ENCODE measurements at places on chromosomes 2 and 18.
A peak's percentile ranks its signal among the peaks of the same experiment; 100 is the strongest.

- DNase-seq = no peak
Measured at GRCh38 chr2:199186301-199186751, 271.4 kb downstream of the SATB2 start.

GRCh38 chr2:48440103-48440390 lies 89.9 kb upstream of the STON1 start:
- no peak for DNase-seq

GRCh38 chr2:156190517-156190916 lies 142.0 kb downstream of the NR4A2 start:
- DNase-seq = no peak

GRCh38 chr2:110789706-110790105 lies 57.3 kb downstream of the ACOXL start:
- DNase-seq = no peak

DNA sequence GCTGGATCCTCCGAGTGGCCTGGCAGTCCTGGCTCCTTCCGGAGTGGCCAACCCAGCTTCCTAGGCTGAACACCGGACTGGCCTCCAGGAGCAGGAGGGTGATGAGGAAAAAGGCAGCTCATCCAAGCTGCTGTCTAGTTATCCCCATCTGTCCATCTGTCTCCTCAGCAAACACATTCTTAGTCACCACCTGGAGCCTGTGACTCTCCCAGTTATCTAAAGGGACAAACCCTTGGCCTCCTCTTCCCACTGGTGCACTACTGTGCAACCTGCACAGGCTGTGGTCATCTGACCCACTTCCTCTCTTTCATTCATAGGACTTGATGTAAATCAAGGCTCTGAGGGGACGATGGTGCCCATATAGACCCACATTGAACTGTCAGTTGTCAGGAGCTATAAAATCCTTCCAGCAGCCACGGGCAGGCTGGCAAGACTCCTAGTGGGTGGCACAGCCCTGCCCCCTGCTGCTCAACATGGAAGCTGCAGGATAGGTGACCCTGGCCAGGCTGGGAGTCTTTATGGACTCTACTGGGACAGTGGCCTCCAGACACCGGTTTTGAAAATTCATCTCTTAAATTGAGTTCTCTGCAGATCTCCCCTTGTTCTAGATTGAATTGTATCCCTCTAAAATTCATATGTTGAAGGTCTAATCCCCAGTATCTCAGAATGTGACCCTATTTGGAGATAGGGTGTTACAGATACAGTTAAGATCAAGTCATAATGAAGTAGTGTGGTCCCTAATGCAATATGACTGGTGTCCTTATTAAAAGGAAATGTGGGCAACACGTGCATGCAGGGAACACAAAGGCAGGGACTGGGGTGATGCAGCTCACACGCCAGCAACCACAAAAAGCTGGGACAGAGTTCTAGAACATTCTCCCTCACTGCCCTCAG lies 29.3 kb upstream of the DUSP2 start:
- DNase-seq = peak; percentile 54

- no peak for DNase-seq
Measured at GRCh38 chr2:229174794-229175496, 96.1 kb downstream of the PID1 start.

DNA sequence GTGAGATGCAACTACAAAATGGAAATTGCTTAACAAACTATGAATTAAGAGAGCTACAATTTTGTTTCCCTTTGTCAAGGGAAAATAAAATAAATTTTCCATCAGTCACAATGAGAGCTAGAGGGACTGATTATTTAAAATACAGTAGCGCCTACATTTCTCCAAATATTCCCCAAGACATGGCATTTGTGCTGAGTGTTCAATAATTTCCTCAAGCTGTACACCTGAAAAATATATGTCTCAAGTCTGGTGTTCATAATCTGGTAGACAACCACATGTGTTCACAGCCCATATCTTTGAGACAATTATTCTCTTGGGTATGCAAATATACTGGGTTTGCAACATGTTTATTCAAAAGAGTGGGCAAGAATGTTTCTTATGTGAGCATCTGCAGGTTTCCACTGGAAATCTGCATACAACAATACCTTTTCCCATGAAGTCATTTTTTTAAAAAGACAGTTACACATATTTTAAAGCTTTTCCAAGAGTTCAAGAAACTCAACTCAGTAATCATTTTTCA lies 240.1 kb upstream of the VRK2 start:
- DNase-seq = no peak

- no peak for DNase-seq
Measured at GRCh38 chr2:108998911-108999310, 9.9 kb upstream of the EDAR start.

GRCh38 chr18:33951031-33951430 lies 273.7 kb downstream of the NOL4 start:
- no peak for DNase-seq

DNA sequence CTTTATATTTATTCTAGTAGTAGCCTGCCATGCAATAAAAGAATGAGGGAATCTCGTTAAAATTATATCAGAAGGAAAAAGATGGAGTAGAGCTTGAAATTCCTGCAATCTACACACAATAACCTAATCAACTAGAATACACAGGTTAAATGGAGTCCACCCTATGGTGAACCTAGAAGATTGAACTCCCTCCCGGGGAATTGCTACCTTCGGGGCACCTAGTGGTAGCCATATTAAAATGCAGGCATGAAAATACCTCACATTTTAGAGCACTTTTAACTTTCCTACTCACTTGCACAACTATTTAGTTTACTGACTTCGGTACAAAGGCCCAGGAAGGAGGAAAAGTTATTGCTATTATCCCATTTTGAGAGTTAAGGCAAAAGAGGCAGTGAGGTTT lies 174.5 kb downstream of the SS18 start:
- DNase-seq = no peak

GRCh38 chr18:48534364-48534763 lies 4.5 kb upstream of the CTIF start:
- no peak for DNase-seq

- DNase-seq = no peak
Measured at GRCh38 chr2:217282531-217282930, 422.7 kb upstream of the TNP1 start.

DNA sequence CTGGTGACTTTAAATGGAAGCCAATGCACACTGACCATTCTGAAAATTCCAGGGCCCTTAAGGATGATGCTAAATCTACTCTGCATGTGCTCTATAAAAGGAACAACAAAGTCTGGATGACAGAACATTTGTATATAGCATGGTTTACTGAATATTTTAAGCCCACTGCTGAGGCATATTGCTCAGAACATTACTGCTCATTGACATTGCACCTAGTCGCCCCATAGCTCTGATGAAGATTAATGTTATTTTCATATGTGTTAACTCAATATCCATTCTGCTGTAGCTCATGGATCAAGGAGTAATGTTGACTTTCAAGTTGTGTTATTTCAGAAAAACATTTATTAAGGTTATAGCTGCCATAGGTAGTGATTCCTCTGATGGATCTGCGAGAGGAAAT lies 827.5 kb upstream of the CHAC2 start:
- DNase-seq = no peak

- no peak for DNase-seq
Measured at GRCh38 chr2:217902379-217903141, 100.2 kb downstream of the TNS1 start.

DNA sequence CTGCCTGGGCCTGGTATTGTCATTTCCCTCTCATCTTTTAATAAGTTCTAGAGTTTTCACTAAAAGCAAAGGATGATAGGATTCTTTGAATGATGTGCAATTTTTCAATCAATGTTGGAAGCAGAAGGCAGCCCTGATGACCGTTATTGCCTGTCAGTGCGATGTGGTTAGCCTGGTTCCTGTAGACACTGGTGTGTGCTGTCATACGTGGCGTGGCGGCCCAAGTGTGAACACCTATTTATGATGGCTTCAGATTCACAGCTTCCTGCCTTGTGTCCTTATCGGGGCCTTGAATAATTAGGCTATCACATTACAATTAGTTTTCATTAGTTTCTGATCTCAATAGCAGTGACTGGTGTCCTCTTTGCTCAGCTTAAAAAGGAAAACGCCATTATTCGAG lies 218.5 kb downstream of the TPGS2 start:
- no peak for DNase-seq

DNA sequence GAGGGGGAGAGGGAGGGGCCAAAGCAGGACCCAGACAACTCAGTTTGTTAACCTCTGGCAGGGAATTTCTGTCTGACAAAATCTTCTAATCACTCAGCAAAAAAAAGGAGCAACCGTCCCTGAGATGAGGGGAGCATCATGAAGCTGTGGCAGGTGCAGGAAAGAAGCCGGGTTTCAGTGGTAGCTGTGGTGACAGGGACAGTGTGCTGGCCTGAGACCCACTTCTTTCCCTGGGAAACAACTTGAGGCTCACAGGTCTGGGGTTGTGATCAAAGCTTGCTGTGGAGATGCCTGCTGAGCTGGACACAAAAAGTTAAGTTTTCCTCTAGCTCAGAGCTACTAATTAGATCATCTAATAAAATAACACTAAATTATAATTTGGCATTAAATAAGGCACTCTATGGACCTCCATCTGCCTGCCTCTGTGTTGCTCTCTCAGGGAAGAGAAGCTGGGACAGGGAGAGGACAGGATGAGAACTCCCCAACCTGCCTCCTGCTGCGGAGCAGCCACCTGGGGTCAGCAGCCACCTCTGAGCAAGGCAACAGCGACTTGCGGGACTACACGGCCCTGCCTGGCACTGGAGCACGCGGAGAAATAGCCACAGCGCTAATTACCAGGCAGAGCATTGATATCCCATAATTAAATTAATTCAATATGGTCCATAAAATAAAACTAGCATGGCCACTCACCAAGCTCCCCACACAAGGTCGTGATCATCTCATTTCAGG lies 104.6 kb upstream of the TEX51 start:
- no peak for DNase-seq

DNA sequence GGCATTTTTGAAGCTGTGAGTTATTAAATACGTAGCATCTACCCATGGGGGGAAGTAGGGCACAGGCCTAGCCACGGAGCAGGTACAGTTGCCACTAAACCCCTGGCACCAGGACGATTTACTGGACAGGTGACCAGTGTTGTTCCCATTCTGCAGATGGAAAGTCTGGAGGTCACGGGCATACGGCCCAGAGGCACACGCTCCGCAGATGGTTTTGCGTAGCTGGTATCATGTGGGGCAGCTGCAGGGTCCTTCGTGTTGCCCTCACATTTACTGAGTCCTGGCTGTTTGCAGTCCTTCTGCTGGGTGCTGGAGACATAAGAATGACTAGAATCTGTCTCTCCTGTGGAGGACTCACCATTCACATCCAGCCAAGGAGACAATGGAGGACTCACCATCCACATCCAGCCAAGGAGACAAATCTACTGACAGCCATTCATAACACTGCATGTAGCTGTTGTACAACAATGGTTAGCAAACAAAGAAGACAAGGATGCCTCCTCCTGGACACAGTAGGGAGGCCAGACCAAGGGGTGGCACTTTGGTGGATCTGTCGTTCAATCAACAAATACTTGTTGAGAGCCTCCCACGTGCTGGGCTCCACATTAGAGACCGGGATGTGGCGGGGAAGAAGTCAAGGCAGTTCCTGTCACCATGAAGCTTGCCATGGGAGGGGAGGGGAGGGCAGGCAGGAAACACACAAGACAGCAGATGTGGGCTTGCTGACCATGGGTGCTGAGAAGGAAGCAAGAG lies 24.9 kb downstream of the TWIST2 start:
- no peak for DNase-seq

DNA sequence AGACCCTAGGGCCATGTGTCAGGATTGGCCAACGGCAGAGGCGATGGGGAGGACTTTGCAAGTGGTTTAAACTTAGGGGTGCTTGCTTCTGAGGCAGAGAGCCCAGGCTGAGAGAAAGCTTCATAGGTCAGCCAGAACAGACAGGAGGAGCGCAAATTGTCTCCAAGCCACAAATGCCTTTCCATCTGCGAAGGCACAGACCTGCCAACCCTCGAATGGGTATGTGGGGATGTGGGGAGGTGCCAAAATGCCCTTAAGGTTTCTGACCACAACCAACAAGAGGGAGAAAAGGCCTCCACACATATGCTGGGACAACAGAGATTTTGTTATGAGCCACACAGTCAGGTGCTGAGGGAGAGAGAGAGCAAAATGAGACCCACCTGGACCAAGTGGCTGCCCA lies 283.6 kb downstream of the CYP26B1 start:
- no peak for DNase-seq

DNA sequence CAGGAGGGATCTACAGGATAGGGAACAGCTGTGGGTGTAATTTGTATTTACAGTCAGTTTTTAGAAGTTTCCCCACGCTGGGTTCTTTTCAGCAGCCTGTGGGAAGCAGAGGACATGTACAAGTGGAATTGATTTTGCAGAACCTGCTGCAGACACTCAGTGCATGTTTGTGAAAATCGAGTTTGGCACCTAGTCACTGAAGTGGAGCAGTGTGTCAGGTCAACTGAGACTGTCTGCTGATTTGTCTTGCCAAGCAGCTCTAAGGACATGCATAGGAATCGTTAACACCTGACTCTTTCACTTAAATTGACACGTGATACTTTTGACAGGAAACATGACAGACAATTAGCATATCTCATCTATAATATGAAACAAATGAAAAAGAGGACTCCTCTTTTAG lies 416.6 kb downstream of the TMX3 start:
- no peak for DNase-seq

- no peak for DNase-seq
Measured at GRCh38 chr18:75168619-75169018, 40.3 kb downstream of the PTGR3 start.

- DNase-seq = no peak
Measured at GRCh38 chr18:76953583-76954233, 131.4 kb downstream of the ZNF236 start.

GRCh38 chr18:41940506-41941215 lies 14.4 kb upstream of the PIK3C3 start:
- DNase-seq = no peak

DNA sequence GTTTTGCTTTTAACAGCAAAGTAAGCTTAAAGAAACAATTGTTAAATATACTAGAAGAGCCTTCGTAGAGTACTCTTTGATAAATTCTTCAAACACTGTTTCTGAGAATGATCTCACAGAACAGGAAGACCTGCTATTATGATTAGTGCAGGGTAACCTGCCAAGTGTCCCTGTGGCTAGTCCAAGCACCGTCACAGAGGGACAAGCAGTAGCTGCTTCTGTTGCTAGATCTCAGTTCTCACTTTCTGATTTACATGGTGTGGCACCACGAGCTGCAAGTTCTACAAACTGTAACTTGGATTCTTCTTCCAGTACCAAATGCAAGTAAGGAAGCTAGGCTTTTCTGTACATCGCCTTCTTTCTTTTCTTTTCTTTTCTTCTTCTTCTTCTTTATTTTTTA lies 121.5 kb downstream of the PIEZO2 start:
- no peak for DNase-seq

DNA sequence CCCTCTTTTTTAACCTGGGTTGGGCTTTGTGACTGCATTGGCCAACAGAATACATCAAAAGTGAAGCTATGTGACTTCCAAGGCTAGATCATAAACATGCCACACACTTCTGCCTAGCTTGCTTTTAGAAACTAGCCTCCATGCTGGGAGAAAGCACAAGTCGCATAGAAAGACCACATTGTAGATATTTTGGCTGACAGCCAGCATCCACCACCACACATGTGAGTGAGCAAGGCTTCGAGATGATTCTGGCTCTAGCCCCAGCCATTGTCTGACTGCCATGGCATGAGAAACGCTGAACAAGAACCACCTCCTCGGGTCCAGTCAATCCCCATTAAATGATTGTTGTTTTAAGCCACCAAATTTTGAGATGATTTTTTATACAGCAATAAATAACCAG lies 66.8 kb upstream of the STPG4 start:
- DNase-seq = no peak

All from occipital lobe (tissue), 3 donors.